ENCODE measurements at places on chromosomes 6 and 20. TPM values are rescaled to one million over a fixed set of nuclear protein-coding genes. Genes with fewer than 3 reads are reported as not detected.

SNX3 gene
- 141 TPM for total RNA-seq

SASH1 gene
- 97.5 TPM for total RNA-seq

GRCh38 chr6:15512721-15513120, 150.1 kb downstream of the DTNBP1 start:
- H3K27ac ChIP-seq, result no peak overlapping the region
- H3K4me3 ChIP-seq, result no peak overlapping the region
- H3K27me3 ChIP-seq, result no peaks in the 10 kb centered on the region
- no peak for DNase-seq
- H3K4me1 ChIP-seq, result no peaks in the 10 kb centered on the region
- no peaks in the 10 kb centered on the region for H3K36me3 ChIP-seq

- H3K27me3 ChIP-seq, result no peaks in the 10 kb centered on the region
- no peaks in the 10 kb centered on the region for H3K36me3 ChIP-seq
- no peak overlapping the region for H3K4me3 ChIP-seq
- no peak for DNase-seq
- H3K4me1 ChIP-seq, result no peaks in the 10 kb centered on the region
Observed at GRCh38 chr6:145490068-145490467, 245.3 kb downstream of the EPM2A start.

GRCh38 chr6:162200041-162200440, 527.5 kb downstream of the PRKN start:
- H3K4me3 ChIP-seq, result no peak overlapping the region
- no peak for DNase-seq
- no peaks in the 10 kb centered on the region for H3K36me3 ChIP-seq
- H3K4me1 ChIP-seq, result no peaks in the 10 kb centered on the region
- H3K27me3 ChIP-seq, result no peaks in the 10 kb centered on the region

GRCh38 chr20:36315545-36316351, 9.6 kb downstream of the DLGAP4 start:
- no peaks in the 10 kb centered on the region for H3K27me3 ChIP-seq
- no peak for DNase-seq
- no peaks in the 10 kb centered on the region for H3K4me1 ChIP-seq
- H3K4me3 ChIP-seq, result no peak overlapping the region

DNA sequence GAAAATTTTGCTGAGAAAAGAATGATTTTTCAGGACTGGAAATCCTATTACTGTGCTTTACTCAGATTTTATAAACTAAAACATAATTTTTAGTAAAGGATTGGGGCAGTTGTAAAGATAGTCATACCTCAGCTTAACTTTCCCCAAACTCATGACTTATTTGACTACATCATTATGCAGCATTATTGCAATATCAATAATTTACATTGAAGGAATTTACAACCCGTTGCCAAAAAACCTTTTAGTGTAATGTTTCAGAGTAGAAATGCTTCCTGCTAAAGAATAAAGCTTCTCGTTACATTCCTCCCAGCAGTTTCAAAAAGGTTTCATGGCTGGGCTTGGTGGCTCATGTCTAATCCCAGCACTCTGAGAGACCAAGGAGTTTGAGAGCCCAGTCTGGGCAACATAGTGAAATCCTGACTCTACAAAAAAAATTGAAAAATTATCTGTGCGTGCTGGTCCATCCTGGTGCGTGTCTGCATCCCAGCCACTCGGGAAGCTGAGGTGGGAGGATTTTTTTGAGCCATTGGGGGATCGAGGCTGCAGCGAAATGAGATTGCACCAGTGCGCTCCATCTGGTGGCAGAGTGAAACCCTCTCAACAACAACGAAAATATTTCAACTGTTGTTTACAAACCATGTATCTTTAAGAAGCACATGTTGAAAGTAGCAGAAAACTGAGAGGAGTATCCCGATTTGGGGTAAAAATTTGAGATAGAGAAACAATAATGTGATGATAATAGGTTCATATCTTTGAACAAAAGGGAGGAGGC, 4.4 kb downstream of the AMD1 start:
- no peak overlapping the region for H3K27ac ChIP-seq
- no peak overlapping the region for H3K4me3 ChIP-seq
- no peaks in the 10 kb centered on the region for H3K27me3 ChIP-seq
- H3K4me1 ChIP-seq, result peaks cover 37% of the 10 kb centered on the region
- no peaks in the 10 kb centered on the region for H3K36me3 ChIP-seq

DNA sequence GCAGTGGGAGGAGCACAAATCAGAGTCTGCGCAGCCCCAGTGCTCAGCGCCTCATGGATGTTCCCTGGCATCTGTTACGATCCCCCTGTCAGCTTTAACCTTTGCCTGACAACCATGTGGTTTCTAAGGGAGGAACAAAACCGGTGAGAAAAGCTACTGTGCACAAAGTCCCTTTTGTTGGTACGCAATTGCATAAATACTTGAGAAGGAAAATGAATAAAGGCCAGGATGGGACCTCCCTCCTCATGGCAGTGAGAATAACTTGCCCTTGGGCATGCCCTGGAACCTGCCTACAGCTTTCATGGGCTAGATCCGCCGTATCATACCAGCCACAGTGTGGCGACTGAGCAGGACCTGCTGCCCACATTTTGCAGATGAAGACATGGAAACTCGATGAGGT, 81.0 kb downstream of the RIN2 start:
- peaks cover 10% of the 10 kb centered on the region for H3K4me1 ChIP-seq
- H3K4me3 ChIP-seq, result no peak overlapping the region
- no peak for DNase-seq
- H3K27ac ChIP-seq, result no peak overlapping the region
